Stimulated activated CD8-positive, alpha-beta memory T cell treated with anti-CD3 and anti-CD28 coated beads, Interleukin-15, amount 100 ng/mL, for 4 hours (primary cell): ENCODE measurements at places on chromosomes 11 and 22.
A peak's percentile ranks its signal among the peaks of the same experiment; 100 is the strongest.

GRCh38 chr22:29949872-29950271 is 66.9 kb downstream of the MTMR3 start:
- DNase-seq, result no peak

DNA sequence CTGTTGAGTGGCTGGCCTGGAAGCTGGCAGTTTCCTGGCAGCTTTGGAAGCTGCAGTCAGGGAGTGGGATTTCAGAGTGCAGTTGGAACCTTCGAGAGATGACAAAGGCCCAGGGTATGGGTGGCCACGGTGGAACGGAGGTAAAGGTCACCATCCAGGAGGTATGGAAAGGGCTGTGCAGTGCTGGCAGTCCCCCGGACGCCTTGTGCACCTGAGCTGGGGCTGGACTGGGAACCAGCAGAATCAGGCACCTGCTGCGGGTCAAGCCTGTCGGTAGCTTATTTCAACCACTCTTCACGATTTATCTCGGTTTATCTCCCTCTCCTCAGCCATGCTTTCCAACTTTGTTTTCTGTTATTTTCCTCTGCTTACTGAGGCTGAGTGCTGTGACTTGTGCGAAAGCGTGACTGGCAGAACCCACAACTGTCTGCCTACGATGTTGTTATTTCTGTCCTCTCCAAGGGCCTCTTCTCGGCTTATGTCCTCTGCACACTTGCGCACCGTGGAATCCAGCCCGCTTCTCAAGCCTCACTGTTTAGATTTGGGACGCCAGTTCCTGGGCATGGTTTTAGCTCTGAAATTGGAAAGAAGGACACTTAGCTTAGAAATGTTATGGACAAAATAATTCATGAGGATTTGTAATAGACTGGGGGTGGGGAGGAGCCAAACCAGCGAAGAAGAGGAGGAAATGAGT is 24.0 kb upstream of the ATXN10 start:
- no peak for DNase-seq

DNA sequence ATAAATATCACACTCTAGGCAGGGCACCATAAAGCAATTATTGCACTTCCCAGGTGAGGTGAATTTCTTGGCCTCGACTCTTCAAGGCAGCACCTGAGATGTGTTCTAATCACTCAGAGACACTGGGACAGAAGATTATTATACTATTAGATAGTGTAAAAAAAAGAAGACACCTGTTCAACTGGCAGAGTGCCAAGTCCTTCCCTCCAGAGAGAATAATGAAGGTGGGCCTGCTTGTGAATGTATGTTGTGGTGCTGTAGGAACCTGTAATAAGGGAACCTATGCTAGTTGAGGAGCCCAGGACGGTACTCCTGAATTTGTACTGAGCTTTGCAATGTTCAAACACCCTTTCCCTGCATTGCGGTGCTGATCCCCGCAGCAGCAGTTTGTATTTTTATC is 107.5 kb downstream of the NXPE2 start:
- DNase-seq, result no peak

- no peak for DNase-seq
These were observed 45.6 kb downstream of the SMCO4 start for GRCh38 chr11:93497596-93497995.

DNA sequence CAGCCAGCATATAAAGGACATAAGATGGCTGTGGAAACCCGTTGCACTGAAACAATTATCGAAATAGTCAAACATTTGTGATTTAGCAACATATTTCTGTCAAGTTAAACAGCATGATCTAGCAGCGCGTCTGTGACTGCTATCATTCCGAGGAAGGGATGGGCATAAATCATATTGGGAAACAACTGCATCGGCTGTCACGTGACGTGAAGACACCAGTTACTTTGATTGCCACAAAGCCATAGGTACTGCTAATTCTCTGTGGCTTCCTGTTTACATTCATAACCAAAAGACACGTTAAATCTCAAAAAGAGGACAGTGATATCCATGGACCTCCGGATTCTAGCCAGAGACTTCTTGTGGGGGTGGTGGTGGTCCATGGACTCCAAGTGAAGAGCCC is 87.8 kb downstream of the CACNA1I start:
- DNase-seq, result no peak

GRCh38 chr22:39936523-39937145 is 23.6 kb upstream of the TMA7B start:
- no peak for DNase-seq

DNA sequence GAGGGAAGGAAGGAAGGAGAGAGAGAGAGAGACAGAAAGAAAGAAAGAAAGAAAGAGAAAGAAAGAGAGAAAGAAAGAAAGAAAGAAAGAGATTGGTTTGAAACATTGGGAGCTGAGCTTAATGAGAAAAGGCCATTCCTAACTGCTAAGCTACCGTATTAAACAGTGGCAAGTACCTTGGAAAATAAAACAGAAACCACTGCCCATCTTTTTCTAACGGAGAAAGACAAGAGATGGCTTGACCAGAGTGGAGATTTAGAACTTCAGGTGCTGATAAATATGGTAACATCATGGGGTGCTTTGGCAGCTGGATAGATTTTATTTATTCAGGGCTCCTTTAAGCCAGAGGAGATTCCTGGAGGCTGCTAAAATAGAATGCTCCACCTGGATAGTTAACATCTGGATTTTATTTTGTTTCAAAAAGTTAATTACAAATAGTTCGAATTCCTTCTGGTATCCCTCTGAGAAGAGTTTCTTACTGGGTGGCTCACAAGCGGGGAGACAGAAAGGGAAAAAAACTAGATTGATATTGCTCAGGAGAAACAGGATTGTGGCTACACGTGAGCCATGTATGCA is 12.9 kb downstream of the TIMP3 start:
- no peak for DNase-seq

GRCh38 chr11:69862797-69863543 is 43.8 kb upstream of the FGF3 start:
- DNase-seq, result no peak

DNA sequence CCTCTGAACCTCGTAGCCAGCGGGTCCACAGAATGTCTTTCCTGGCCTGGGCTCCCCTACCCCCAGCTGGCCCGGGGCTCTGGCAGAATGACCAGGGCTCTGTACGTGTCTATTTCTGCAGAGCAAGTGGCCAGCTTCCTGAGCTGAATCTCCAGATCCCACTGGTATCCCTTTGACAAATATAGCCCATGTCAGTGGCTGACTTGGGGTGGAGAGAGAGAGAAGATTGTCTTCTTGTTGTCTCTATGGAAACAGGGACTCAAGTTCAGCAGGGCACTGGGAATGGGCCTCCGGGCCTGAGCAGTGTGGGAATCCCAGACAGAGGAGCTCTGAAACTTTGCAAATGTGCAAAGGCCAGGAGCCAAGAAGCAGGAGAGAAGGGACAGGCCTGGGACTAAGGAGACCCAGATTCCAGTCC is 33.9 kb downstream of the ANO1 start:
- no peak for DNase-seq

GRCh38 chr11:57641011-57641807 is 8.5 kb downstream of the YPEL4 start:
- DNase-seq, result no peak

GRCh38 chr22:50244420-50245213 is at the start of gene TUBGCP6:
TSS of gene TUBGCP6 (minus strand) at chr22:50245023. CDS start at chr22:50244459, 564 bp downstream.
- peak; percentile 84 for DNase-seq

DNA sequence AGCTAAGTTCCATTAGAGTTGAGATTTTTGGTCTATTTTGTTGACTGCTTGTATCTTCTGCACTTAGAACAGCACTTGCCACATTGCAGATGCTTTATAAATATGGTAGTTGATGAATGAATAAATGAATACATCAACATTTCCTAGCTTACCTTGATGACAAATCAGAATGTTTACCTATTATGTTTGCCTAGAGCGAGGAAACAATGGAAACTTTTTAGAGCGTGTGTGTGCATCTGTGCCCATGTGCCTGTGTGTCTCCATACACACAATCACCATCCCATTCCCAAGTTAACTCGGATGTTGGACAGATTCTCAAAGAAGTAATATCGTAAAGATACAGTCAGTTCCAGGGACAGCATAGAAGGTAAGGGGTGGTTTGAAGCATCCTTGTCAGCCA is 139.1 kb downstream of the DBX1 start:
- DNase-seq, result no peak

- no peak for DNase-seq
These were observed 2.8 kb upstream of the SYTL2 start for GRCh38 chr11:85813721-85814120.

GRCh38 chr11:13942971-13943381 is 19.5 kb upstream of the SPON1 start:
- DNase-seq, result no peak

- DNase-seq, result peak; percentile 61
These were observed 9.8 kb downstream of the CD82 start for GRCh38 chr11:44575288-44575672.

DNA sequence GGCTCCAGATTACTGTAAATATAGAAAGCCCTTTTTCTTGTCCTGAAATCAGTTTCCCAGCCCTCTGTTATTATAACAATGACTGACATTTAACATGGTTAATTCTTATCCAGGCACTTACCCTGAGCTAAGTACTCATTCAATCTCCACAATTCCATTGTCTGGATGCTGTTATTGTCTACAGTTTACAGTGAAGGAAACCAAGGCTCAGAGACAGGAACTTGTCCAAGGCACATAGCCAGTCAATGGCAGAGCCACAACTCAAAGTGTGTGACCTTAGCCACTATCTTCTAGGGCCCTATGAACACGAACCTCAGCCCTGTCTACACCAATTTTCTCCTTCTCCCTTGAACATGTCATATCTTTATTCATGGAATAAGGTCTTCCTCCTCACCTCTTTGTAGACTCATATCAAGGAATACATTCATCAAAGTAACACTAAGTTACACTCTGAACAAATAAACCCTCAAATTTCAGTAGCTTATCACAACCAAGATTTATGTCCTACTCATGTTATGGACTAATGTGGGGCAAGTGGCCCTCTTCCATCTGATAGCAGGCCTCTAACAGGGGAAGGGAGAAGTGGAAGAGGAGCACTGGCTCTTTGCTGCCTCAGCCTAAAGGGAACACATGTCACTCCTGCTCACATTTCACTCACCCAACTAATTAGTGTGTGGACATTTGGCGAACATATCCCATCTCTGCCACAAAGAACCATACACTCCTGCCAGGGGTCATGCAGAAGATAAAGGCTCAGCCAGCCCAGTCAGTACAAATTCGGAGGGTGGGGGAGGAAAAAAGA is 39.3 kb upstream of the APLNR start:
- no peak for DNase-seq

GRCh38 chr11:13782390-13783075 is 114.1 kb downstream of the FAR1 start:
- DNase-seq, result no peak

GRCh38 chr22:37259540-37260029 is 15.5 kb upstream of the RAC2 start:
- no peak for DNase-seq

DNA sequence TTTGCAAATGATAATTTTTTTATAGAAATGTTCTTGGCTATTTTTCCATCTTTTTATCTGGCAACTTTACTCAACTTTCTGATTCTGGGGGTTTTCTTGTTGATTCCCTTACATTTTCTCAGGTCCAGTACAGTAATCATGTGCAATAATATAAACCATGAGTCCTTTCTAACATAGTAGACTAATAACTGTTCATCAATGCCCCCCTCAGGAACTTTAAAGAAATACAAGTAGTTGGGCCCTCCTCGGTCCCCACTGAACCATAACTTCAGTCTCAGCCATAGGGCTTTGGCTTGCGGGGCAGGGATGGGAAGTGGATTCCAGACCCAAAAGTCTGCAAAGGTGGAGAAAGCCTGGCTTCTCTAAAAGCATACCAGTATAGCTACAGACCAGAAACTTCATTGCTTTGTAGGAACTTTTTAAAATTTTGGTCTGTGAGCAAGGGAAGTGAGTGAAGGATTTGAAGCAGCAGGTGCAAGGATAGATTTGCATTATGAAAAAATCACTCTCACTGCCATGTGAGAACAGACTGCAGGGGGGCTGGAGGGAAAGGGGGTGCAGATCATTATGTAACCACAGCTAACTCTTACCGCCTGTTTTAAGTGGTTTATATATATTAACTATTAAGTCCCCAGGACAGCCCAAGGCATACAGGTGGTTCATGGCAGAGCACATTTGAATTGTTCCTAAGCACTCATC is 10.4 kb upstream of the TUB start:
- DNase-seq, result no peak

- DNase-seq, result no peak
These were observed 15.1 kb upstream of the CEP295 start for GRCh38 chr11:93646399-93646798.

GRCh38 chr11:42054351-42054900 is 595.0 kb upstream of the LRRC4C start:
- DNase-seq, result no peak

DNA sequence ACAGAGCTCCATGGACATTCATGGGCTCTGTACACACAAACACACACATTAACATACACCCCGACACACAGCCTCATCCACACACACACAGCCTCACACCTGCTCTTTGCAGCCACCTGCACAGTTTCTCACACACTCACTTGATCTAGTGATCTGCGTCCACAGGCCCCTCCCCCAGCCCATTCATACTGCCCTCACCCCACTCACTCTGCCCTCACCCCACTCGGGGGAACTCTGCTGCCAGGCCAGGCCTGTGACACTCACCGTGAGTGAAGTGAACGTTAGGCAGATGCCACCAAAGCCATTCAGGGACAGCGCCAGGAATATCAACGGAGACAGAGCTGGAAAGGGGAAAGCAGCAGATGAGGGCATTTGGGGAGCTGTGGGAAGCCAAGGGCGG is 15.0 kb downstream of the SLC43A1 start:
- no peak for DNase-seq

DNA sequence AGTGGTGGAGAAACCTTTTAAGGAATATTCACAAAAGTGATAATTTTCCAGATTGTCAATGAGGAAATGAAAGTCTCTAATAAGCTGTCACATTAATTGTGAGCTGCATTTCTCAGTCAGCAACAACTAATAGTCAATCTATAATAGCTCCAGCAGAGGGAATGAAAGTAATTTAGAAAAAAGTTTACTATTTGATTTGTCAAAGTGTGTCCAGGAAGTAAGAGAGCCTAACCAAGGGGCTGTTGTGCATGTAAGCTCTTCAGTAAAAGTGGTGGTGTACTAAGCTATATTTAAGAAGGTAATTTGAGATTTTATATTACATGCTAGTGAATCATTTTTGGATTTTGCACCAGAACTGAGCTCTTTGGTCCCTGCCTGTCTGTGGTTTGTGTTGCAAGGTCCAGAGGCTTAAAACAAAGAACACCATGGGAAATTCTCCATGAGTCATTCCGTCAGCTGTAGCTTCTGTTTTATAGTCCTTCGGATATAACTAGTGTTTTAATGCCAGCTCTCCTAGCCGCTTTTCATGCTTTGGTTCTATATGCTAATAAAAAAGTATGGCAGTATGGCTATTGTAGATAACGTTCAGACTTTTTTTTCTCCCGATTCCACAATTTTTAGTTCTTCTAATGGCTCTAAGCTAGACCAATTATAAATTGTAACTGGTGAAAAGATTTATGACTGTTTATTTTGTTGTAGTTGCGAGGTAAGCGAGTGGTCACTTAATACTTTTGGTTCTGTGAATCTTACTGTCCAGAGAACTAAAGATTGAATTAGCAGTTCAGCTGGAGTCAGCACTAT is 64.6 kb downstream of the ARHGEF12 start:
- no peak for DNase-seq

DNA sequence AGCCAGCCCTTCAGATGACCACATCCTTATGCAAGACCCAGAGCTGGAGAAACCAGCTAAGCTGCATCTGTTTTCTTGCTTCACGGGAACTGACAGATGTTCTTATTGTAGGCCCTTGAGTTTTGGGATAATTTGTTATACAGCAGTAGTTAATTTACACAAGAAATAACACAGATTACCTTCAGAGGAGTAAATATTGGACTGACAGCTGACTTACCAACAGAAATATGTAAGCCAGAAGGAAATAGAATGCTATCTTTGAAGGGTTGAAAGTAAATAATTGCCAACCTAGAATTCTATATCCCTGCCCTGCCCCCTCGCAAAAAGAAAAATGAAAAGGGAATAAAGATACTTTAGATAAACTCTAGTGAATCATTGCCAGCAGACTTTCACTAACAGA is 124.1 kb downstream of the WNT7B start:
- no peak for DNase-seq
